ENCODE measurements at places on chromosomes 6 and 20.

DNA sequence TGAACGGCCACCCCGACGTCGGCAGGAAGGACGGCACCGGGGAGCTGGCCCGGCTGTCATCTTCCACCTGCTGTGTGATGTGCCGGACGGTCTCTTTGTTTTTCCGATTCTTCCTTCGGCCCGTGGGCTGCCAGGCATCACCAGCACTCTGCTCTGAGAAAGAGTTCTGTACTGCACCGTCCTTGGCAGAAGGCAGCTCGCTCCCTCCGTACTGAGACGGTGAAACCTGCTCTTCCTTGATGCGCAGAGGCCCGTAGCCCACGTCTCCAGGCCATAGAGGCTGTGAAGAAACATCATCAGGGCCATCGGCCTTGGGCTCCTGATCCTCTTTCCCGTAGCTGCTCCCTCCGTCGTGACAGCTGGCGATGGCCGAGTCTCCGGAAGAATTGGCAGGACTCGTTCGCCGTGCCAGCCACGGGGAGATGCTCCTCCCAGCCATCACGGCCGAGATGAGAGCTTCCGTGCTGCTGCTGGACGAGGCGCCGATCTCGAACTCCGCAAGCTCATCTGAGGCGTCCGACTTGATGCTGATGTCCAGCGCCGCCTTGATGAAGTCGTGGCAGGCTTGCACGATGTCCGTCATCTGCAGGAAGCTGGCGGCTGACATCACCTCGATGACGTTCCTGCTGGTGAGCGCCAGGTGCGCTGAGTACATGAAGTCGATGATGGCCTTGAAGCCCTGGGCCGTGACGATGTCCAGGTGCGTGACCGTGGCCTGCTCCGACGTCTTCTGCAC is 41.1 kb downstream of the ZBTB46 start:
- no peak for DNase-seq

DNA sequence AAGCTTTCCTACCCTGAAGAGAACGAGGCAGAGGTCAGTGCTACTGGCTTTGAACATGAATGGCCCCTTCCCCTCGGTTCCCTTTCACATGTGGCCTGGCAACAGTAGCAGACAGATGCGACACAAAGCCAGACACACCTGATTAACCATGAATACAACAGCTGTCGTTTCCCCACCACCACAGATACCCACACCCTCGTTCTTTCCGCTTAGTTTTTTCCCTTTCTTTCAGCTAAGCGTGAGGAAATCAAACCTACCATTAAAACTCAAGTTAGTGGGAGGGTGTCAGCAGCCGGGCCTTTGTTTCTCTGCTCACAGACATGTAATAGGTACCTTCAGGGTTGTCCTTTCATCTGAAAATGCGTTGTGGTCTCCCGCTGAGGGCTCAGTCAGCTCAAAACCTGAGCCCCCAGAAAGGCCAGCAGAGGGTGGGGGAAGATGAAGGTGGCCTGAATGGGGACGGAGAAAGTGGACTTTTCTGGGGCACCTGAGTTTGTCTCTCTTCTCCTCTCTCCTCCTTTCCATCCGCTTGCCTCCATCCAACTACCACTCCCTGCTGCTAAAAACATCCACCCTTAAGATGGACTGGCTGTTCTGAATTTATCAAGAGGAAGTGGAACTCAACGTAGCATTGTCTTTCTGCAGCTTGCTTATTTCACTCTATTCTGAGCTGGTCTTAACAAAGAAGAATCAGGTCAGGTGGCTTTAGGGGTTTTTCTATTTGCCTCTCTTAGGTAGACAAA is 516.6 kb upstream of the JARID2 start:
- no peak for DNase-seq

- DNase-seq = no peak
These were observed 24.7 kb downstream of the POFUT1 start for GRCh38 chr20:32232326-32232886.

GRCh38 chr6:147974376-147974775 is 368.3 kb upstream of the SASH1 start:
- no peak for DNase-seq

Data from kidney (tissue), 22 donors.